GM03348 (cell line): ENCODE measurements at places on chromosomes 1 and 21.

GRCh38 chr1:228647523-228648444, 87.5 kb upstream of the RHOU start:
- peak; percentile 47 for DNase-seq

GRCh38 chr21:34992736-34993398, 56.2 kb downstream of the RUNX1 start:
- no peak for DNase-seq

DNA sequence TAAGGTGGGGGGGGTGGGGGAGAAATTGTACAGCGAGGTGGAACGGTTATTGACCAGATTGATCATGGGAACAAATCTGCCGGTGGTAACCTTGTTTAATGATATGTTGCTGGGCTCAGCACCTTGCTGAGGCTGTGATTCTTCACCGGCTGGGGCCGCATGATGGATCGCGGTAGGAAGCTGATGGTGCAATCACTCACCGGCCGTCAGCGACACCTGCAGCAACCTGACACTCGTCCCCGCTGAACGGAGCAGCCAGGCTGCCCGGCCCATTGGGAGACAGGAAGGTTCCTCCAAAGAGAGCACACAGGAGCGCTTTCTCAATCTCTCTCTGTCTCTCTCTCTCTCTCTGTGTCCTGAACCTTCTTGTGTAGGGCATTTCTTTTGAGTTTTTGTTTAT, 128.5 kb upstream of the RRP15 start:
- DNase-seq: no peak

GRCh38 chr1:224333939-224334786, 4.2 kb upstream of the NVL start:
- DNase-seq: peak; percentile 46

DNA sequence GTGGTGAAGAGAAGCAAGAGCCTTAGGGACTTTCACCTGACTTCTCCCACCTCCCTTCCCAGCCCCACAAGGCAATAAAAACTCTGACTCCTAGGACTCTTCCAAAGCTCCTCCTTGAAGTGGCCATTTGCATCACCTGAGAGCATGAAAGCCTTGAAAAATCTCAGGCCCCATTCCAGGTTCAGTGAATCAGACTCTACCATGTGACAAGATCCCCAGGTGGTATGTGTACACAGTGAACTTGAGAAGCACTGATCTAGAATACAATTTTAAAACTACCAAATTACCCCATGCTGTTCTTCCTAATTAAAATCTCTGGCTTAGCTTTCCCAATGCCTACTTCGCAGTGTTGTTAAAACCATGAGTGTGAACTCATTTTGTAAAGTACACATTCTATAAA, 195.1 kb upstream of the SAMSN1 start:
- DNase-seq: no peak

DNA sequence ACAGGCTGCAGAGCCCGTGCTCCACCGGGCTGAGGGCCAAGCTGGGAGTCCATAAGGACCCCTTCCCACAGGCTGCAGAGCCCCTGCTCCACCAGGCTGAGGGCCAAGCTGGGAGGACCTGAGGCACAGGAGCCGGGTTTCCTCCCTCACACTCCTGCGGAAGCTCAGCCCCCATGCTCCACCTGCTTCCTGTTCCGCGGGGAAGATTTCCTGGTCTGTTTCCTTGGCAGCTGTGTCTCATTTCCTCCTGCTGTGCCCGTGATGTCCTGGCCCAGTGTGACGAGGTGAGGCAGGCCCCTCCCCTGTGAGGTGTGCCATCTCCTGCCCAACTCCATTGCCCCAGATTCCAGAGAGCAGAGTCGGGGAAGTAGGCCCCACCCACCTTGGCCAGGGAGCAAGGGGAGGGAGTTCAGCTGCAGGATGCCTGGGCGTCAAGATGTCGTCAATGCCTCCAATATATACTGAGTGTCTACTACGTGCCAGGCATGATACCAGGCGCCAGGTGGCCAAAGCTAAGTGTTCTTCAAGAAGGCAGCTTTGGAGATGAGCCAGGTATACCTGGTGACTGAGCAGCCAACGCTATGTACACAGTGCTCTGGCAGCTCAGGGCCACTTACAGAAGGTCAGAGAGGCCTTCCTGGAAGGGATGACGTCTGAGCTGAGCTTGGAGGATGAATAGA, 58.8 kb downstream of the NAV1 start:
- no peak for DNase-seq

GRCh38 chr1:81967951-81968350, 167.2 kb downstream of the ADGRL2 start:
- no peak for DNase-seq

- no peak for DNase-seq
Measured at GRCh38 chr1:8651962-8652361, 165.5 kb downstream of the RERE start.

- DNase-seq: no peak
Measured at GRCh38 chr1:62352387-62352786, 33.2 kb upstream of the KANK4 start.

GRCh38 chr21:33023574-33024200, 2.0 kb upstream of the OLIG2 start:
- DNase-seq: no peak

DNA sequence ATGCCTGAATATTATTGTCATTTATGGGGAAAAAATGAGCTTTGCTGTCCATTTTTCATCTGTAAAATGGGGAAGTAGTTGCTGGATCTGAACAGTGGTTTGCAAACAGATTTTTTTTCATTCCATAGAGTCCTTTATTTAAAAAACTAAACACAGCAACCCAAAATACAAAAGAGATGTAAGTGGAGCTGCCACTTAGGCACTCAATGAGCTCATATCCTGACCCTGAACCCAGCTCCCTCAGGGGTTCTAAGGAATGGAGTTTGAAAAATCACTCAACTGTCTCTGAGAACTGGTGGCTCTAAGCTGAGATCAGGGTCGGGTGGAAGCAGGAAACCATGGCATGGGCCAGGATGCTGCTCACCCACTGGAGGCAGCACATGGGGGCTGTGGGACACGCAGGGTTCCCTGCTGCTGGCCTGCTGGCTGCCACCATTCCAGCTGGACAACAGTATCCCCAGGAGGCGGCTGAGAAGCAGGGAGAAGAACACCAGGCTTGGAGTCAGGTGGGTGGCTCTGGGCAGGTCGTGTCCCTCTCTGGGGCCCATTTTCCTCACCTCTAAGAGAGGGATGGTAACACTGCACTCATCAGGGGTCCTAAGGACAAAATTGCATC, 9.6 kb upstream of the ECE1 start:
- no peak for DNase-seq

- no peak for DNase-seq
Measured at GRCh38 chr1:17372955-17373354, 959 bp downstream of the PADI6 start.

GRCh38 chr1:117605164-117605773, 579 bp upstream of the TENT5C start:
- DNase-seq: peak; percentile 22

DNA sequence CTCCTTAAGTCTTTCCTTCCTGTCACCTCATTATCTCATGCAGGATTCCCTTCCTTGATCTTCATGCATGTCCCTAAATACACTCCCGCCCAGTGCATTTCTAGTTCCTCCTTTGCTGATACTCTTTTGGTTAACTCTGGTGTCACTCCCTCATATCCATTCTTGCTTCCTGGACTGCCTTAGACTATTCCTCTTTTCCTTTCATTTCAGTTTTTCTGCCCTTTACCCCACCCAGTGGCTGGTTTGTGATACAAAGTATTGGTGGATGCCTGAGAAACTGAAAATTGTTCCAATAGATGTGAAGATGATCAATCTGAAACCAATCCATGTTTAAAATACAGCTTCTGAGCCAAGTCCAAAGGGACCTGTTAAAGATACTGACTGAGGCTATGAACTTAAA, 553.8 kb upstream of the CAMK1G start:
- DNase-seq: peak; percentile 12

DNA sequence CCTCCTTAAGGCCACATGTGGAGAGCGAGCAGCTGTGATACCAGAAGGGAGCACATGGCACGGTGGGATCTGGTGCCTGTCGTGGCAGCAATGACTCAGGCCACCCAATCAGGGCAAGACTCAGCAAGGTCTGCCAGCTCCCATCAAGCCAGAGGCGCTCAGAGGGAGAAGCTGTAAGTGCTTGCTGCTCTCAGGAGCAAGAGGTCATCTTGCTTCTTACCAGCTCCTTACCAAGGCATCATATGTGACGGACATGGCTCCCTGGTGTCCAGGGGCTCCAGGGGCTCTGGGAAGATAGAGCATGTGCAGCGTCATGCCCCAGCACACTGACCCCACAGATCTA, 72.9 kb downstream of the ITPKB start:
- DNase-seq: no peak

DNA sequence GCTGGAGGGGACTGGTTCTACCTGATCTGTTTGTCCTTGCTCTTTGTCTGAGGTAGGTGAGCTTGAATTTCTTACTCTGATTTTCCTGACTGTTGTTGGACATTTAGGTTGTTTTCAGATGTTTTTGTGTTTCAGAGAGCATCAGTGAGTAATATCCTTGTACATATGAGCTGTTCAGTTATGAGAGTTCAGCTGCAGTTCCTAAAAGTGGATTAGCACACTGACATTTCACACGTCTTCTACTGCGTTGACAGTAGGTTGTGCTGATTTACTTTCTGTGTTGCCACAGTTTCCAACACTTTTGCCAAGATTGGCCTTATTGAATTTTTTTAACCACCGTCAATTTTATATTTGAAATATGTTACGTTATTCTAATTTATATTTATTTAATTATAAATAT, 27.7 kb downstream of the CXADR start:
- no peak for DNase-seq

DNA sequence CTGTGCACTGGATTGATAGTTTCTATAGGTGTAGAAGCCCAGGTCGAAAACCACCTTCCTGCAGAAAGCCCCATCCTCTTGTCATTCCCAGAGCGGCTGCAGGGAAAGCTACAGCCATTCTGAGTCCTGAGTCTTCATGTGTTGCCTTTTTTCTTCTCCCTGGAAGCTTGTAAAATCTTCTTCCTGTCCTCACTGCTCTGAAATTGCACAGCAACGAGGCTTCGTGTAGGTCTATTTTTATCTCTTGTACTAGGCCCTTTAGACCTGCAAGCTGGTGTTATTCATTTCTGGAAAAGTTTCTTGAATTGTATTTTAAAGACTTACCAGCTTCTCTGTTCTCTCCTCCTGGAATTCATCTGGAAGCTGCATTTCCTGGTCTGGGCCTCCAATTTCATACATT, 44.2 kb upstream of the ETS2 start:
- no peak for DNase-seq

DNA sequence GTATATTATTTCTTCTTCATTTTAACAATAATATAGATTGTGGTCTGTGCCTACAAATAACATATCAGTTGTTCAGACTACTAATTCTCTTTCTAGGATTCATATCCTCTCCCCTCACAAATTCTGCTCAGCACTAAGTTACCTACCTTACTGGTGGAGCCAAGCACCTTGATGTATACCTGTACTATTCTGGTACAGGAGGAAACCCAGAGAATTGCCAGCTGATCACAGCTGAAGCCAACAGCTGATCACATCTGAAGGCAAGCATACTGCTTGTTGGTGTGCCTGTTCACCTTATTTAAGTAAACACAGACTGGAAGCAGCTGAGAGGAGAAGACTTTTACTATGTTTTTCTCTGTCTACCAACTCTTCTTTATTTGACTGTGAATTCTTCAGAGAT, 101.8 kb downstream of the PBX1 start:
- no peak for DNase-seq

DNA sequence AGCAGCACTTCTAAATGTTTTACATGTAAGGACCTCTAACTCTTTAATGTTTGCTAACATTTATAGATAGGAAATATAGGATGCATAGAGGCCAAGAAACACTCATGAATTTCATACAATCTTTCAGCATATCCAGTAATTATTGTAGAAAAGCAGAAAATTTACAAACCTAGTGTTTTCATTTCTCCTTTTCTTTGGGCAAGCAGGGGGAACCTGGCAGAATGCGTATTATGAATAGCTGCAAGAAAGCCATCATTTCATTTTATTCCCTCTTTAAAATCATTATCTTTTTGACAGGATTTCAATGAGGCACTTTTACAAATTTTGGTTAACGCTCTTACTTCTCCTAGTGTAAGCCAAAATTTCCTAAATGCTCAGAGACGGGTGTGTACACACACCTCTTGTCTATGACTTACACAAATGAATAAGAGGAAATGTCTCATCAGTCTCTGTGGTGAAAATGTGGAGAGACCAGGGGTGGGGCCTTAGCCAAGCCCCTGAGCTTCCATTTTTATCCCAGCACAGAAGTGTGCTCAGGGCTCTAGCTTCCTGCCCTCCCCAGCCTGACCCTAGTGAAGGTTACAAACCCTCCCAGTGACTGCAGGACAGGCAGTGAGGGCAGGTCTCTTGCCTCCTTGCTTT, 91.6 kb downstream of the LRRC8C start:
- peak; percentile 27 for DNase-seq

- DNase-seq: peak; percentile 54
Measured at GRCh38 chr1:89356658-89357400, 7.0 kb upstream of the GBP6 start.

DNA sequence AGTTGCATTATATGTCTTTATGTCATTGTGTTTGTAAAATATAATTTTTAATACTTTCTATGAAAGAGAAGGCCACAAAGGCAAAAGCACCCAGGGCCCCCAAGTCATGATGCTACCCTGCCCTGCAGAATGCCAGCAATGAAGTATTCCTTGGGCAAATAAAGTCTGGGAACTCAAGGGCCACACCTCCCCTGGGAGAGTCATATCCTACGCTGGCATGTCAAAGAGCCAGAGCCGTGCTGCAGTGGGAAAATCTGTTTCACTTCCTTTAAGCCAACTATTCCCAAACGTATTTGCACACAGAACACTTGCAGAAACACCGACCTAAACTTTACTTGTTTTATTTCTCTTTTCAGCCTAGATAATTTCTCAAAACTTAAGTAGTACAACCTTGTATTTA, 98.4 kb upstream of the KAZN start:
- no peak for DNase-seq

- no peak for DNase-seq
Measured at GRCh38 chr1:66984491-66984890, 59.7 kb downstream of the MIER1 start.

- DNase-seq: no peak
Measured at GRCh38 chr1:6006882-6007281, 14.7 kb upstream of the NPHP4 start.

DNA sequence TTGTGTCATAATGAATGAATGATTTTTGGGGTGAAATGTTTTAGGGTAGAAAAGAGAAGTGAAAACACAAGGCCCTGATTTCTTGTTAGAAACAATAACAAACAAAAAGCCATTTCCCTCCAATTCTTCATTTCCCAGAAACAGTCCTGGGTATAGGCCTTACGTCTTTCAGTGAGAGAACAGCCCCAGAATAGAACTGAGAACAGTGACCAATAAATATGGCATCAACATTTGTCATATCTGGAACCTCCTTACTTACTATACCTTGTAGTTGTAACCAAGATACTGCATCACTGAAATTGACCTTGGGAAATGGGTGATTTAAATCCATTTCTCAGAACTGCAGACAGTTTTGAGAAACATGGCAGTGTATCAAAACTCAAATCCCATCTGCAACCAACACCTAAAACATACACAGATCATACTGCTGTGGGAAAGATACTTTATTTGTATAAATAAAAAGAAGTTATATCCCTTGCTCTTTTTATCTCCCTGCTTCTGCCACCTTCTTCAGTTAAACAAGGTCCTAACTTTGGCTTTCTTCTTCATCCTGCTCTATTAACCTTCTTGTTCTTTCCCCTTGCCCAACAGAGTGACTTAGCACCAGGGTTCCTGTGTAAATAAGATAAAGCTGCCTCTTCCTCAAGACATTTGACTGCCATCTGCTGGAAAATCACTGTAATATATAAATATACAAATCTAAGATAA, 19.5 kb downstream of the XKR8 start:
- peak; percentile 65 for DNase-seq
